ENCODE measurements at places on chromosomes 12 and 14.

DNA sequence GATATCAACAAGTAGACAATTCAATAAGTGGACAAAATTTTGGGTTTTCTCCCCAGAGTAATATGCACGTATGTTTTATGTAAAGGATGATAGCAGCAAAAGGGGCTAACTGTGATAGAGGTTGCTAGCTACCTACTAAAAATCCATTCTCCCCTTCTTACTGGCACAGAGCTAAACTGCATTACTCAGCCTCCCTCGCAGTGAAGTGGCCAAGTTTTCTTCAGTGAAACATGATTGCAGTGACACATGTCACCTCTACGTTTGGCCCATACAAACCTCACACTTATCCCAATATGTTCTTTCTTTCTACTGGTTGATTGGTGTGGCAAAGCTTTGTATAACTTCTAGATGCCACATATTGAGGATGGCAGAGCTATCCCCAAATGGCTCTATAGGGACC lies 34.3 kb downstream of the GPR65 start:
- no peak for DNase-seq

DNA sequence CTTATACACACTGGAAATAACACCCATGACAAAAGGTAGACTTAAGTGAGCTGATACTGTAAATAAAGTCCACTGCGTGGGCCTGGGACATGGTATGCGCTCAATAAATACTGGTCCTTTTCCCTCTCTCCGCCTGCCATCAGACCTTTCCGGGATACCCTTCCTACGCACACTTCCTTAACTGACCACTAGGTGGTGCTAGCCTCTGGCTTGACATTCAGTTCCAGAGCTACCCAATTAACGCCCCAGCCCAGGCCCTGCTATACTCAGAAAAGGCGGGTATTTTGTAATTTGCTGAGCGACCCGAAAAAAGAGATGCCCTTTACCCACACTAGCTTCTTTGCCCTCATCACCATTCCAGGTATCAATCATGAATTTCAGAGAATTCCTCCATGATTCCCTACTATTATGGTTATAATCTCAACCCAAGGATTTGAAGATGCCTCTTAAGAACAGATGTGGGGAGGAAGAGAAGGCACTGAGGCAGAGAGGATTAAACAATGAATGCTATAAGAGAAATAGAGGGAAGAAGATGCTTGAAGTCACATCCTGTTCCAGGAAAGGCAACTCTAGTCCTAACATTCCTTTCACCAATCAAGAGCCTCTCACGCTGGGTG lies 3.9 kb upstream of the LRP1 start:
- peak; percentile 79 for DNase-seq

- DNase-seq: no peak
Measured at GRCh38 chr12:123530668-123531067, 2.9 kb downstream of the RILPL1 start.

DNA sequence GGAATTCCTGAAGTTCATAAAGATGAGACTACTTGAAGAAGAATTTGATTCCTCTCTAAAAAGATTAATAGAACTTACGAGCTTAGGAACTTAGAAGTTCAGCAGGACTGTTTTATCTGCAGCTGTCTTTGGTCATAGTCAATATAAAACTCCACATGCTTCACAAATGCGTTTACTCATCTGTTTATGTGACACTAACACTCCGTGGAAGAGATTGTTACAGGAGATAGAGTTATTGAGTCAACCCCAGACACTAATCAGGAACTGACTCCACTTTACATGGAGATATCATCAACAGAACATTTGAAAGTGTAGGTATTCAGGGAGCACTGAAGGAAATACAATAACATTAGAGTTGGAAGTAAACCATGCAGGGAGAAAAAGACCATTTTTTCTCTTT lies 92.8 kb downstream of the LRFN5 start:
- DNase-seq: no peak

- no peak for DNase-seq
Measured at GRCh38 chr14:90795744-90796143, 20.5 kb downstream of the TTC7B start.

- no peak for DNase-seq
Measured at GRCh38 chr12:131007031-131007739, 53.5 kb downstream of the ADGRD1 start.

DNA sequence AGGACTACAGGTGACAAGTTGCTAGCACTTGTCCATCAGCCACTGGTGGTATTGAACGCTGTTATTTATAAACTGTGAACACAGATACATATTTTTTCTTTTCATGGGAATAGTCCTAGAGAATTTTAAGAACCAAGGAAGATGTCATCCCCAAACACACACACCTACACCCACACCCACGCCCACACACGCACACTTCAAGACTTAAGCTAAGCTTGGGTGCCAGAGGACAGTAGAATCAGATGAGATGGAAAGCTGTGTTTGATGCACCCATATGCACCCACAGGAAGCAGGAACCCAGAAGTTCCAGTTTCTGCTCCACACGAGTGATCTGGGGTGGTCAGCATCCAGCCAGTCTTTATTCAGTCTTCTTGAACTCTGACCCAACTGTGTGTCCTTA lies 348.3 kb downstream of the KCNH5 start:
- no peak for DNase-seq

GRCh38 chr14:39617537-39617936 lies 185.3 kb upstream of the FBXO33 start:
- no peak for DNase-seq

- no peak for DNase-seq
Measured at GRCh38 chr14:48735607-48736006, 850.6 kb downstream of the RPS29 start.

DNA sequence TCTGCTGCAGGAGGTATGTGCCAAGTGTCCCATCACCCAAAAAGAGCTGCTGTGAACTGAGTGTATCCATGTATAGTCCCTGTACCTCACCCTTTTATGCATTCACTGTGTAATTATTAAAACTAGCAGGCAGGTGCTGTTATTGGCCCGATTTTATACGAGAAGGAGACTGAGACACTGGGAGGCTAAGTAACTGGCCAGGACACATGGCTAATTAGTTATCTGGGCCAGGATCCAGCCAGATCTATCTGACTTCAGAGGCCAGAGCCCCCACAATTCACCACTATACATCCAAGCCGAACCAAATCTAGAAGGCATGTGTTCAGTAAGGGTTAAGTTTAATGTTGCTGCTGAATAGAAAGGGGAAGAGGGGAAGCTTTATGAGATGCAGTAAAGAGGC lies 73.4 kb downstream of the FRMD6 start:
- no peak for DNase-seq

DNA sequence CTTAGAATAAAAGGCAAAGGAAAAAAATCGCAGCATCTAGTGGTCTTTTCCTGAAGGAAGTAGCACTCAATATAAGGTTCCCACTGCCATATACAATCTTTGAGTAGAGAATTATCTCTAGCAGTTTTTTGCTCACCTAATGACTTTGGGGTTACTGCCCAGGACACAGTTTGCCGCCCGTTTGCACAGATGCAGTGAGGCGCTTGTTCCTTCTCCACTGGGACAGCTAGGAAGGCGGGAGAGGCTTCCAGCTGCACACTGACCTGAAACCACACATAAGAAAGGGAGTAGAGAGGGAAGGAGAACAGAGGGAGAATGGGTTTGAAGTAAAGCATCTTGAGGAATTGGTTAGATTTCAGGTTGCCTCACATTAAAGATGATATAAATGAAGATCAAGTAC lies 25.5 kb downstream of the A2M start:
- no peak for DNase-seq

- DNase-seq: no peak
Measured at GRCh38 chr12:4984344-4984743, 59.3 kb upstream of the KCNA5 start.

DNA sequence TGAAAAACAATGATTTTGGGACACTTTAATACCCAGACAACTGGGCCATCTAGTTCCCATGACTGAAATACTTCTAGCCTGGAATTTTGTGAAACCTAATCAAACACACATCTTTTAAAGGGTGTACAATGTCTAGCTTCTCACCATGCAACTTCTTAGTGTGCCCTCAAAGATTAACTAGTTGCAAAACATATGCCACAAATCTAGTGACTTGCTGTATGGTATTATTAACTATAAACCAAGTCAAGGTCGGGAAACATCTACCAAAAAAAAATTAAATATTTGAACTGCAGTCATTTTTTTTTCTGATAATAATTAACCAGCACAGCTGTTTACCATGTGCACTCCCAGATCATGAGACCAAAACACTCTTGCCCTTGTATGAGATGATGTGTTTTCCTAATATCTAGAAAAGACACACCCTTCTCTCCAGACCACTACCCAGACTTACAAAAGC lies 171.8 kb upstream of the FOXN3 start:
- no peak for DNase-seq

DNA sequence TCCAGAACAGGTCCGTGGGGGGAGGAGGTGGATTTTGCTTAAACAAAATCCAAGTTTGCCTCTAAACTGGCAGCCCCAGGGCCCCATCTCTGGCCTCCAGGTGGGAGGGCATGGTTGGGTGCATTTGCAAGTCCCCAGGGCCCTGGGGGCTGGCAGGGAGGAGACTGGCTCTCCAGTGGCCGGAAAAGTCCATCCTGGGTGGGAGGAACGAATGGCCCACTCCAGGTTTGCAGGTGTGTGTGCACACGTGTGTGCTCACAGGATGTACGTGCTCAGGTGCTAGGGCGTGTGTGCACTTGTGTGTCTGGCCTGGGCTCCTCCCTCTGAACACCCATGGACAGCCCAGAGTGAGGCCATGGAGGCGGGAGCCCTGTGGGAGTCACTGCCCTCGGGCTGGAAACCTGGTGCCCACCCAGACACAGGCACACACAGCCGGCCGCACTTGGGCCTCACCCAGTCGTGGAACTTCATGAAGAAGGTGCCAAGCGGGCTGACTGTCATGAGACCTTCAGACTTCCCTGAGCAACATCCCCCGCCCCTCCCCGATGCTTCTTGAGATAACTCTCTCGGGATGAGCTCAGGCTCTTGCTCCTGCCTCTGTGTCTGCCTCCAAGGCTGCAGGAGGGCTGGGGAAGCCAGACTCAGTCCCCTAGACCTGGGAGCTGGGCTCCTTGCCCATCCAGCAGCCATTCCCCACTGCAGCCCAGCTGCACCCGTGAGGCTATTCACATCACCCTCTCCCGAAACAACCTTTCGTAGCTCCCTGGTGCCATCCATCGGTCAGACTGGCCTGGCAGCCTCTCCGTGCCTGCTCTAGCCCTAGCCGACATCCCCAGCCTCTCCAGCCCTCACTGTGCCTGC lies 9.4 kb downstream of the AHNAK2 start:
- DNase-seq: no peak

DNA sequence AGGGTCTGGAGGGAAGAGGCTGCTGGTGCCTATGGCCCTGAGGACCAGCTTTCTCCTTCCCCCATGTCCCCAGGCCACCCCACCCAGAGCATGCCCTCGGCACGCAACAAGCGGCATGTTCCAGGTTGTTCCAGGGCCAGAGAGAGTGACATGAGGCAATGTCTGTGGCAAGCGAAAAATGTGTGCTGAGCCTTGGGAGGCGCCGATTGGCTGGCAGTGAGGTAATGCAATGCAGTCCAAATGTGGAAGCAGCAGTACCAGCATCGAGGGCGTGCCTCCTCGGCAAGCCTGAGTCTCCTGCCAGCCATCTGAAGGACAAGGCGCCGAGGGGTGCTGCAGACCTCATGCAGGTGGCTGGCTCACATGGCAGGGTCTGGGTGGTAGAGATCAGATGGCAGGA lies 423.8 kb downstream of the NRXN3 start:
- no peak for DNase-seq

DNA sequence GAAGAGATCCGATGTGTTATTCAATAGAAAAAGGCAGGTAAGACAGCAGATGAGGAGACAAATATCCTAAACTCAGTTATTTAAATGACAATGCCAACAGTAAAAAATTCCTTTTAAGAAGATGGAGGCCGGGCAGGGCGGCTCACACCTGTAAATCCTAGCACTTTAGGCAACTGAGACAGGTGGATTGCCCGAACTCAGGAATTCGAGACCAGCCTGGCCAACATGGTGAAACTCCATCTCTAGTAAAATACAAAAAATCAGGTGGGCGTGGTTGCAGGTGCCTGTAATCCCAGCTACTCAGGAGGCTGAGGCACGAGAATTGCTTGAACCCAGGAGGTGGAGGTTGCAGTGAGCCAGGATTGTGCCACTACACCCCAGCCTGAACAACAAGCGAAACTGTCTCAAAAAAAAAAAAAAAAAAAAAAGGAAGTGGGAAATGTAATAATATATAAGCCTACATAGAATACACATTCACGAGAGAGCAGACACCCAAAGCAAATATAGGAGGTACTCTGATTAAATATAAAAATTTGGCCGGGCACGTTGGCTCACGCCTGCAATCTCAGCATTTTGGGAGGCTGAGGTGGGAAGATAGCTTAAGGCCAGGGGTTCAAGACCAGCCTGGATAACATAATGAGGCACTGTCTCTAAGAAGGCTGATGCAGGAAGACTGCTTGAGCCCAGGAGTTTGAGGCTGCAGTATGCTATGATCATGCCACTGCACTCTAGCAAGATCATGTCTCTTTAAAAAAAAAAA lies 19.0 kb downstream of the CORO1C start:
- no peak for DNase-seq

GRCh38 chr12:2647186-2647585 lies 147.6 kb upstream of the FKBP4 start:
- no peak for DNase-seq
